ENCODE measurements at places on chromosomes 12 and 14. TPM values are rescaled to one million over a fixed set of nuclear protein-coding genes. Genes with fewer than 3 reads are reported as not detected.

GRCh38 chr12:25590011-25590721 is 37.1 kb upstream of the LMNTD1 start:
- no peak for DNase-seq

GRCh38 chr12:62776575-62776974 is 158.4 kb downstream of the PPM1H start:
- no peak for DNase-seq

DNA sequence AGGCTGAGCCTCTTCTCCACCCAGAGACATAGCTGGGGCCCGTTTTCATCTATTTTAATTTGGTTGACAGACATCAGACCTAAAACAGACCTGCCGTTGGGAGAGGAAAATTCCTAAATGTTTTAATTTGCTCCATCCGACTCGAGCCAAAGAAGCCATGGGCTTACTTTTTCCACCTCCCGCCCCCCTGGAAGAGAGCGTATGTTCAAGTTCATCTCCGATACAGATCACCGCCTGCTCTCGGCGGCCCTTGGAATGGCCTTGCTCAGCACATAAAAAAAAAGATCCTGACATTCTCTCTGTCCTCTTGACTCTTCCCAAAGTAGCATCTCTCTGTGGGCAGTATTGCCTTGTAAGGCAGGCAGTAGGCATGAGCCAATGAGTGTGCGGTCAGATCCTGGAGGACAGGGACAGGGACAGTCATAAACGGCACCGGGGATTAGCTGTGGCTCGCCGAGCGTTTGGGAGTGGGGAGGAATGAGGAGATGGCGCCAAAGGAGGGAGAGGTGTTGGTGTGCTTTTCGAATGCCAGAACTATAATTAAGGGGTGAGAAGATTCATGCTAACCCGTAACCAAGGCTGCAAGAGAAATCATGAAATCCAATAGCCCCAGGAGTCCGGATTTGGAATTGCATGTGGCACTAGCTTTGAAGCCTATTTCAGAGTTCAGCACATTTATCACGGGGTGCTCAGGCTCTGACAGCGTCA is 47.9 kb upstream of the MEG3 start:
- DNase-seq: no peak

GRCh38 chr12:121003650-121004049 is 12.6 kb downstream of the C12orf43 start:
- no peak for DNase-seq

DNA sequence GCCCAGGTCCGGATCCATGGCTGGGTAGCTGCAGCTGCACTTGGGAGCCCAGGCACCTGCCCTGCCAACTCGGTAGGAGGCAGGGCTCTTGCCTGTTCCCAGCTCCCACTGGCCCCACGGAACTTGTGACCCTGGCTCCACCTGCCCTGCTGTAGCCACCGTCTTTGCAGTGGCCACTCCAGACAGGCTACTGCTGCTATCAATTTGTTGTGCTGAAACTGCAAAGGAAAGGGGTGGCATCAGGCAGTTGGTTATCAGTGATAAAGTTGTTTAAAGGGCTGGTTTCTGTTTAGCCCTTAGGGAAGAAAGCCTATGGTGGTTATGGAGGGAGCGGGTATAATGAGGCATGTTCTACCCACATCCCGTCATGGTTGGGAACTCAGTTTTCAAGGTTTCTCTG is 32.1 kb upstream of the ARID2 start:
- DNase-seq: no peak

GRCh38 chr14:44564908-44565307 is 57.8 kb upstream of the FSCB start:
- DNase-seq: peak; percentile 49

DNA sequence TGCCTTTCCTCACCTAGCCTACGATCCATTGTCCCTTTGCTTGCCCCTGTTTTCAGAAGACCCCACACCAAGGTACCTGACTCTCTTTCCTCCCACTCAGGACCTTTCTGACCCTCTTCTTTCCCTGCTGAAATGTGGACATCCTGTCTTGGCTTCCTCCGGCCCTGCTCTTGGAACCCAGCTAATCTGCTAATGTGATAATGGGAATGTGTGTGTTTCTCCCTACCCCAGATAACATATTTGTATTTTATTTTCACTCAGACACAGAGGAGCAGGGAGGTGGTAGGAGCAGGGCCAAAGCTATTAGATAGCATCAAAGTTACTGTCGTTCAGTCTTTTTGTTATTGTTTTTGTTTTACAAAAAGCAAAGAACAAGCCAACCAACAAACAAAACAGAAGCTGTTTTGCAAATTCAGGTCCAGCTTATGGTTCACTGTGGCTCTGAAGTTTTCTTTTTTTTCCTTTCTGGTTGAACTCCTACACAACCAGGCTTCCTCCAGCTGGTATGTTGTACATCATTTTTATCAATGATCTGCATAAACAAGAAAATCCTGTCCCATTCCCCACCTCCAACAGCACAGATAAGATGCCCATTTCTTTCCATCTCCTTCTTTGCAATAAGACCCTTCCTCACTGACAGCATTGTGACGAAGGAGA is 137.3 kb downstream of the C12orf75 start:
- no peak for DNase-seq

DNA sequence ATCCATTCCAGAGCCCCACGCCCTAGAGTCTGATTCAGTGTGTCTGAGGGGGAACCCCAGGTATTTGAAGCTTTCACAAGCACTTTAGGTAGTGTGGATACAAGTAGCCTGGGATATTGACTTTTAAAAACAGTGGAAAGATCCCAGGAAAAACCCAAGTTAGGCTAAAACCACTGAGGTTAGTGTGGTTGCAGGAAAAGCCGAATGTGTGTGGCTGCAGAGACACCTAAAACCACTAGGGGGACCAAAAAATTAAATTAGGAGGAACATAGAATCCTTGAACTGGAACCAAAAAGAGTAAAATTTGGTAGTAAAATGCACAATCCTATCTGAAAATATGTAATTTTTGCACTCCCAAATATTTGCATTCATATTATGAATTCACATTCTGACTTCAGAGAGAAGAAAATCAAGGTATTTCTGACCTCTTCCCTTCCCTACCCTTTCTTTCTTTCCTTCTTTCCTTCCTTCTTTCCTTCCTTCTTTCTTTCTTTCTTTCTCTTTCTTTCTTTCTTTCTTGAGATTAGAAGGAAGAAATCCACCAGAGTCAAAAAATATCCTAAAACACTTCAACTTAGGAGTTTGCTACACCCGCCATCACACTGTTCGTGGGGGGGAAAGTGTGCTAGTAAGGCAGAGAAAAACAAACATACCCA is 37.8 kb downstream of the SLCO1A2 start:
- DNase-seq: no peak

DNA sequence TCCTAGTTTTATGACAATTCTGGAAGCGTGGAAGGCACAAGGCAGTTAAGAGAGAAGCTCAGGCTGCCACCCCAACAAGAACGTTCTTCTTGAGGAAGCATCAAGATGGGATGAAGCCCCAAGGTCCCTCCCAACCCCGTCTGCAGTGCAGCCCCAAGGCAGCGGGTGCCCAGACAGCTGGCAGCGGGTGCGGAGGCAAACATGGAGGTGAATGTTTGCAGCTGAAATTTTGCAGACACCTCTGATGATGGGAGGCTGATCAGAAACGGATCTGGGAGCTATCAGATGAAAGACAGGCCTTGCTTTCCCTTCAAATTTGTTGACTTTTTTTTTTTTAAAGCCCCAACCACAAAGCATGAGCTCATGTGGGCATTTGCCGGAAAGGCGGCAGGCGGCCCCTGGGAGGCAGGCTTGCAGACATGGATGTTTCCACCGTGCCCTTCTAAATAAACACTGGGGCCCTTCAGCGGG is 230.7 kb upstream of the RTL1 start:
- DNase-seq: peak; percentile 72

DNA sequence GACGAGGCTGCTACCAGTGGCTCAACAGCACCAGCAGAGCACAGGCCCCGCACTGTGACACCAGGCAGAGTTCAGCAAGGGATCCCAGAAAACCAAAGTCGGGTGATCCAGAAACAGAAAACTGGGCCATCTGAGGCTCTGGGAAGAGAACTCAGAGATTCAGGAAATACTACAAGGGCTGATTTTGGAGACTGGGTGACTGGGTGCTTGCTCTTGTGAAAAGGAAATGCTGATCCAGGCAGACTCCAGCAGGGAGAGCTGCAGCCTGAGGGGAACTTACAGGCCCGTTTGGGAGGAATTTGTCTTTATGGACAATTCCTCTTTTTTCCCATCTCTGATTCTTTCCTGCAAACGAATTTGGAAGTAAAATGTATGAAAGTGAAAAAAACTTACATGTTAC is 28.2 kb downstream of the FOXN3 start:
- no peak for DNase-seq

DNA sequence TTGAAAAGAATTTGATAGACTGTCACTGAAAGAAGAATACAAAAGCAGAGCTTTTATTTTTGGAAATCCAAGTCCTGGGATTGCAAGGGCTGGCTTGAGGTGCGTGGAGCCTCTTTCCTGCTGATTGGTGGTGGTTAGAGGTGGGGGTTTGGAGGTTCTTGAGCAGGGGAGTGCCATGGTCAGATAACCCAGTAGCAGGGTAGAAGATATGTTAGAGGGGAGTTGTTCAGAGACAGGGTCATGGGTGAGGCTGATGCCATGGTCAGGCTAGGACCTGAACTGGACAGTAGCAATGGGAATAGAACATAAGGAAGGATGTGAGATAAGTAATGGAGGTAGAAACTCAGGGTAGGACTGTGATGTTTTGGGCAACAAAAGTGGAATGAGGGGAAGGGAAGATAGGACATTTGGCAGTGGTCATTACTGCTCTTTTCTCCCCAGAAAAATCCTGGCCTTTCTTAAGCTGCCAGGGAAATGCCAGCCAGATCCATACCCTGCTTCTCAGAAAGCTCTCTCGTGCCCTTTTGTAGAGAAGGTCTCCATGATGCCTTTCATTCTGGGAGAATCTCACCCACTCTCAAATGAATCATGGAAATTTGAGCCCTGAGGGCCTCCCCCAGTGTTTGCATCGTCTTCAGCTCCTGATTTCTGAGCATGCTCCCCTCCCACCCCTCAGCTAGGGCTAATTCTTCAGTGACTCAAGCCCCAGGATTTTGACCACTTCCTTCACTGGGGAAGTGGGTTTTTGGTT is 9.5 kb downstream of the EMP1 start:
- DNase-seq: peak; percentile 96

GRCh38 chr12:53233671-53234121 is 1.7 kb upstream of the RARG start:
- no peak for DNase-seq

DNA sequence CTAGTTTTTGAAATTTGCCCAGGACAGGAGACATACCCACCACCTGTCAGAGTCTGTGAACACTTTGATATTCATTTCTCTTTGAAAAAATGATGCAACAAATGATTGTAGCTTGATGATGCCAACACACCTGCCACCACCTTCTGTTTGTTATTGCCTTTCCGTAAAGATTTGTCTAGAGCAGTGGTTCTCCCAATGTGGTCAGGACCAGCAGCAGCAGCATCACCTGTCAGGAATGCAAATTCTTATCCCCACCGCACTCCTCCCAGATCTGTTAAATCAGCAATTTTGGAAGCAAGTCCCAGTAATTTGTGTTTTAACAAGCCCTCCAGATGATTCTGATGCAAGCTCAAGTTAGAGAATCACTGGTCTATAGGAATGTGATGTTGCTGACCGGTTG is 9.9 kb downstream of the CCDC175 start:
- DNase-seq: no peak

- DNase-seq: peak; percentile 21
Observed at GRCh38 chr12:89470741-89471509, 53.7 kb downstream of the GALNT4 start.

DNA sequence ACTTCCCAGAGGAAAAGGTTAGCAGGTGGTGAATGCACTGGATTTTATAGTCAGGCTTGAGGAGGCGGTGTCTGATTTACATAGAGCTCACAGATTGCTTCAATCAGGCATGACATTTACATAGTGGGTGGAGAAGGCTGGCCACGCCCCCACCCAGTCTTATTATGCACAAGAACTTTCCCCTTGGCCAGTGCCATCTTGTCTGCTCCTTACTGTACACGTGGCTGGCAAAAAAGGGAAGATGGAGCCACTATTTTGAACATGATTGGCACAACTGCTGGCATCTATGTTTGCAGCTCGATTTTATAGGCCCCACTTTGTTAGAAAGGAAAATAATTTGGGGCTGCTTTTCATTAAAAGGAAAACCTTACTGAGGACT is 10.9 kb upstream of the LGMN start:
- peak; percentile 69 for DNase-seq

DNA sequence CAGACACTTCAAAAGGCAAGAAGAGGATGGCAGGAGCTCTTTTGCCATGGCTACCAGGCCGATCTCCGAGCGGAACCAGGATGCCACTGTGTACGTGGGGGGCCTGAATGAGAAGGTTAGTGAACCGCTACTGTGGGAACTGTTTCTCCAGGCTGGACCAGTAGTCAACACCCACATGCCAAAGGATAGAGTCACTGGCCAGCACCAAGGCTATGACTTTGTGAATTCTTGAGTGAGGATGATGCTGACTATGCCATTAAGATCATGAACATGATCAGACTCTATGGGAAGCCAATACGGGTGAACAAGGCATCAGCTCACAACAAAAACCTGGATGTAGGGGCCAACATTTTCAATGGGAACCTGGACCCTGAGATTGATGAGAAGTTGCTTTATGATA is 9.8 kb downstream of the GARIN2 start:
- no peak for DNase-seq

DNA sequence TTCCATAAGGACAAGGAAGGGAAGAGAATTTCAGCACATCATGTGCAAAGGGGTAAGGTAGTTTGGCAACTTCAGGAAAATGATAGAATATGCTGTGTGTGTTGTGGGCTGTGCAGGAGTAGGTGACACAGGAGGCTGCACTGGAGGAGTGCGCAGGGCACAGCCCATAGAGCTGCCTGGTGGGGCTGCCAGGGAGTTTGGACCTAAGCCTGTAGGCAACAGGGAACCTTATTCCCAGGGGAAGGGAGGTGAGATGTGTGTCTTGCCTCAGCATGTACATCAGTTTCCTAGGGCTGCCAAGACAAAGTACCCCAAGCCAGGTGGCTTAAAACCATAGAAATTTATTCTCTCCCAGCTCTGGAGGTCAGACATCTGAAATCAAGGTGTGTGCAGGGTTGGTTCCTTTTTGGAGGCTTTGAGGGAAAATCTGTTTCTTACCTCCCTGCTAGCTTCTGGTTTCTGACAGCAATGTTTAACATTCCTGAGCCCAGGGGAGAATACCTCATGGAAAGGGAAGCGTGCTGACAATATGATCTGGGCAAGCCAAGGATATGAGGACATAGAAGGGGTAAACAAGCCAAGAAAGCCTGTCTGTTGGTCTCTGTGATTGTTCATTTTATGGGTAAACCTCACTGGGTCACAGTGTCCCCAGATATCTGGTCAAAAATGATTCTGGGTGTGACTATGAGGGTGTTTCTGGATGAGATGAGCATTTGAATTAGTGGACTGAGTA is 174.0 kb upstream of the NTF3 start:
- no peak for DNase-seq

- peak; percentile 70 for DNase-seq
Observed at GRCh38 chr14:22598896-22599244, 770 bp downstream of the ABHD4 start.

- peak; percentile 38 for DNase-seq
Observed at GRCh38 chr12:93982771-93983315, 165.5 kb upstream of the PLXNC1 start.

- no peak for DNase-seq
Observed at GRCh38 chr12:131599190-131600159, 111.4 kb upstream of the SFSWAP start.

The HHIPL1 gene
- 0.14 TPM for total RNA-seq

The M6PR gene
- total RNA-seq: 193 TPM

The GNG2 gene
- total RNA-seq: 32.3 TPM

The CTSG gene
- total RNA-seq: not detected

The PYM1 gene
- 36.1 TPM for total RNA-seq

The SPTB gene
- 0.02 TPM for total RNA-seq

The BORCS5 gene
- 8.1 TPM for total RNA-seq

The KRT75 gene
- total RNA-seq: 0.12 TPM

The STRAP gene
- 156 TPM for total RNA-seq

The RPL10L gene
- not detected for total RNA-seq
